ENCODE measurements at places on chromosomes 11 and 22.

DNA sequence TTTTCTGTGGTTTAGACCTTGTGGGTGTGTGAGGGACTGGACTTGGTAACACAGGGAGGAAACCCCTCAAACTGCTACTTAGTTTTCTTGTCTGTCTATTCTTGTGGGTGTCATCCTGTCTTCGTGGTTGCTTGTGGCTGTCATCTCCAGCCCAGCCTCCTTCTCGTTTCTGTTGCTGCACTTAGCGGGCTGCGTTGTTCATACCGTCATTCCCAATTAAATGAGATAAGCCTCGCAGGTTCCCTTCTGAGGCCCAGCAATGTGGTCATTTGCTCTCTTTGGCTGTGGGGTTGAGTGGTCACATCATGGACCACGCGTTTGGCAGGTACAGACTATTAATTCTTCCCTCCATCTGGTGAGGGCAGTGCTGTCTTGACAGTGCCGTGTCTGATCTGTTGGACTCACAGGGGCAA, 18.8 kb downstream of the PANX1 start:
- DNase-seq: no peak

- DNase-seq: no peak
Measured at GRCh38 chr11:5691964-5692361, 2.4 kb downstream of the TRIM22 start.

- no peak for DNase-seq
Measured at GRCh38 chr11:90908074-90908473, 685.2 kb upstream of the CHORDC1 start.

DNA sequence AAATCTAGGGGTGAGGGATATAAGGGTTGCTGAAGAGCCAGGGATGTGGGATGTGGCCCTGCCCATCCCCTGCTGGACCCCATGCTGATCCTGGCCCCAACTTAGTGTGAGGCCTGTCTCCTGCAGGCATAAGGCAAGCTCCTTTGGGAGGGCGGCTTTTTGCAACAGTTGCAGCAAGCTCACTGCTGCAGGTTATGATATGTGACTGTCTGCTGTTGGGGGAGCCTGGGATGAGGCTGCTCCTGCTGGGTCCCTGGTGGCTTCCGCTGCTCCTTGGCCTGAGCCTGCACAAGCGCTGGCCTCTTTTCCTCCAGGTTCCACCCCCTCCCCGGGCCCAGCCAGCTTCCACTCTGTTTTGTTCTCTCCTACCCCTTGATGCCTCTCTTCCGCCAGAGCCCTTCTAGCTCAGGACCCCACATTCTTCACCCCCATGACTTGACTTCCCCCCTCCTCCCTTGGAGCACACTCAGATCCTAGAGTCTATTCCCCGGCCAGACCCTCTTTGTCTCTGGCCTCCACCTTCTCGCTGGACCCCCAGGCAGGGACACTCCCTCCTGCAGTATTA, 35.0 kb upstream of the SYT13 start:
- DNase-seq: no peak

- no peak for DNase-seq
Measured at GRCh38 chr11:128496249-128496648, 91.1 kb downstream of the ETS1 start.

GRCh38 chr11:123977731-123978347, at the start of gene OR10S1:
OR10S1 (minus strand) TSS chr11:123977781; CDS start chr11:123977664, 117 bp downstream.
- no peak for DNase-seq

Data from SHP77 treated with DMSO at 0.1 percent for 48 hours (cell line).